Endodermal cell (in vitro differentiated cells): ENCODE measurements at places on chromosomes 2 and 18. TPM values are rescaled to one million over a fixed set of nuclear protein-coding genes. Genes with fewer than 3 reads are reported as not detected.

The GATA6 gene
- 148 and 158 TPM in 2 replicates for total RNA-seq

The CRYGD gene
- total RNA-seq: 2.2 and 3.3 TPM in 2 replicates

The CHRNG gene
- total RNA-seq: not detected in 2 replicates

The ALK gene
- 0.45 and 0.46 TPM in 2 replicates for total RNA-seq

The RSAD2 gene
- total RNA-seq: 0.35 to 0.42 TPM in 2 of 3 replicates, not detected in the other

The PLGLB2 gene
- total RNA-seq: 0.15 TPM in 1 of 3 replicates, not detected in the others

The APCDD1 gene
- 7.5 and 9.0 TPM in 2 replicates for total RNA-seq

The SMCHD1 gene
- total RNA-seq: 44.2 and 61.8 TPM in 2 replicates

The MRPL19 gene
- total RNA-seq: 71.2 to 81.3 TPM (median 77.6 TPM) in 3 replicates

The PAIP2B gene
- 28.8 to 33.9 TPM (median 29.6 TPM) in 3 replicates for total RNA-seq

The REG3G gene
- not detected in 2 replicates for total RNA-seq

The MOCOS gene
- total RNA-seq: 0.51 to 1.0 TPM (median 0.66 TPM) in 3 replicates

The ANKRD36 gene
- total RNA-seq: 39.9 to 44.8 TPM (median 41.1 TPM) in 3 replicates

The CHN1 gene
- 24.2 and 24.3 TPM in 2 replicates for total RNA-seq

DNA sequence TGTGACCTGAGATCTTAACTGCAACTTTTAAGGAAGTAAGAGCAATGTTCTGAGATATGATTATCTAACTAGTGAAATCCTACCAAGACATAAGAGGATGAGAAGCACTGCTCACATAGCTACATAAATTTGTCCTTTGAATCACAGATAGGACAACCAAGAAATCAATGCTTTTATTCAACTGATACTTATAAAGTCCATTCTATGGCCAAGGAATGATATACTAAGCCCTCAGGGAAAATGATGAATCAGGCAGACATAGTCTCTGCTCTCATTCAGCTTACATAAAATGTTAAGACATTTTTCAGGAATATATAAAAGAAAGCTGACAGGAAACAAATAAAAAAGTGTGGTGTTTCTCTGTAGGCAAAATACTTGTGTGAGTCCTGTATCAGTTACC is 39.1 kb downstream of the PGAP1 start:
- DNase-seq: no peak

GRCh38 chr2:239535413-239536144 is 134.8 kb upstream of the HDAC4 start:
- DNase-seq: no peak

DNA sequence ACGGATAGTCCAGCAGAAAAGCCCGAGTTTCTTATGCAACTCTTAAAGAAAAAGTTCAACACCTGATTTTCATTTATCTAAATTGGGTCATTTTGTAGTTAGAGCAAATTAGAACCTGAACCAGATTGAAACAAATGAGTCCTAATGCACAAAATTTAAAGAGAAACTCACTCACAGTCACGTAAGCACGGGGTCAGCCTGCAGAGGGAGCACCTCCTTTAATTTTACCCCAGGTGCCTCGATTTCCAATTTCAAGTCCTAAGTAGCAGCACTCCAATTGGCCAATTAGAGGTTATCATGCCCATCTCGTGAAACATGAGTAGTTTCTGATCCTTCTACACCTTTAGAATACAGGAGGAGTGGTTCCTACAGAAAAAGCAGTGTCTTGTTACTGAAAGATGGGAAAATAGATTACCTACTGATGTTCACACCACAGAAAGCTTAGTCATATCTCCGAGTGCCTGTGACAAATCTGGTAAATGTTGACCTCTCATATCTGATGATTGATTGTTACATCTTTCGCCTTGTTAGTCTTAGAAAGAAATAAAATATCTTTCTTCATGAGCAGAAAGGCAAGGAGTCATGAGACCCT is 1929.8 kb upstream of the LRRTM1 start:
- peak; percentile 37 for DNase-seq

DNA sequence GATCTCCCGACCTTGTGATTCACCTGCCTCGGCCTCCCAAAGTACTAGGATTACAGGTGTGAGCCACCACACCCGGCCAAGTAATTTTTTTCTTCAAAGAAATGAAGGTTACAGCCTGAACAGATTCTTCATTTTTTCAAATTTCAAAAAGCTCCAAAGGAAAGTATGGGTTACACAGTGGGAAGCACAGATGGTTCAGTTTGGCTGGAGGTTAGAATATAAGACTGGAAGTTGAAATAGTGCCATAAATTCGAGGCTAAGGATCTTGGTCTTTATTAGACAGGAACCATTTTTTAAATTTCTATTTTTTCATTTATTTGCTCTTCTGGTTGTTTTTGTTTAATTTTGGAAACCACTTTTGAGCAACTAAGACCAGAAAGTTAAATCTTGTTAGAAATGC is 120.0 kb downstream of the STK39 start:
- no peak for DNase-seq

DNA sequence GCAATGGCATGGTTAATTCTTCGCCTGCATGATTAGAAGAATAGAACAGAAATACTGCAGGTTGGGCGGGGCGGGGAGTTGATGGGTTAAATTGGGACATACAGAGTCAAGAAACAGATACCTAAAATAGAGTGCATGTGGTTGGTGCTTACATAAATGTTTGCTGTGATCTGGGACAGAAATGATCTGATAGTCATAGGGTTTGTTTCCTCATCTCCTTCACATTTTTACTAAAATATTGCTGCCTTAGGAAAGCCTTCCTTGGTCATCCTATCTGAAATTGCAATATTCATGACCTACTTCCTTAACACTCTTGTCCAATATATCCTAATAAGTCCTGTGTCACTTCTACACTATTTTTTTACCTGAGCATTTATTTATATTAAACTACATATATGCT is 163.9 kb downstream of the TMEFF2 start:
- DNase-seq: no peak

GRCh38 chr2:10738192-10738591 is 16.8 kb downstream of the ATP6V1C2 start:
- DNase-seq: no peak

DNA sequence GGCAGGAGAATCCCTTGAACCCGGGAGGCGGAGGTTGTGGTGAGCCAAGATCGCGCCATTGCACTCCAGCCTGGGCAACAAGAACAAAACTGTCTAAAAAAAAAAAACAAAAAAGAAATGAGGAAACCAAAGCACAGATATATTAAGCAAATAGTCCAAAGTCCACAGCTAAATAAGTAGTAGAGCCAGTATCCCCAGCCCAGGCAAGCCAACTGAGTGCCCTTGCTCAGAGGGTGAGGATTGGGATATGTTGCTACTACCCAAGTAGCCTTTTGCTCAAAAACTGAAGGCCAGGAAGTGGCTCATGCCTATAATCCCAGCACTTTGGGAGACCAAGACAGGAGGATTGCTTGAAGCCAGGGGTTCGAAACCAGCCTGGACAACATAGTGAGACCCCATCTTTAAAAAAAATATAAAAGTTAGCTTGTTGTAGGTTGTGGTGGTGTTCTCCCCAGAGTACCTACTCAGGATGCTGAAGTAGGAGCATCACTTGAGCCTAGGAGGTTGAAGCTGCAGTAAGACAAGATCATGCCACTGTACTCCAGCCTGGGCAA is 5.4 kb downstream of the CFAP36 start:
- DNase-seq: no peak

DNA sequence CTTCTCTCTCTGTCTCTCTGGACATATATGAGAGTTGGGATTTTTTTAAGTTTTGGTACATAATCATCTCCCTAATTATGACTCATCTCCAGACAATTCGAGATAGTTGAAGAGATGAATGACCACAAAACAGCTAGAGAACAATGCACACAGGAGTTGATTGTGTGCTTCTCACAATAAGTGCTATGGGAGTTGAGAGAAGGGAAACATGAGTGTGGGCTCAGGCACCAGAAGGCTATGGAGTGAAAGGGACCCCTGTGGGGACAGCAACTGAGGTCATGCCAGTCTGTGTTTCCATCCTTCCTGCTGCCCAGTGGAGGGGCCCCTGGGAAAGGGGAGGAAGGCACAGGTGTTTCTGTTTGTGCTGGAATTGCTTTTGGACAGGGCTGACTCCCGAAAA is 6.5 kb upstream of the YWHAQ start:
- DNase-seq: peak; percentile 50

- DNase-seq: no peak
Measured at GRCh38 chr2:239267288-239267951, 133.4 kb downstream of the HDAC4 start.

DNA sequence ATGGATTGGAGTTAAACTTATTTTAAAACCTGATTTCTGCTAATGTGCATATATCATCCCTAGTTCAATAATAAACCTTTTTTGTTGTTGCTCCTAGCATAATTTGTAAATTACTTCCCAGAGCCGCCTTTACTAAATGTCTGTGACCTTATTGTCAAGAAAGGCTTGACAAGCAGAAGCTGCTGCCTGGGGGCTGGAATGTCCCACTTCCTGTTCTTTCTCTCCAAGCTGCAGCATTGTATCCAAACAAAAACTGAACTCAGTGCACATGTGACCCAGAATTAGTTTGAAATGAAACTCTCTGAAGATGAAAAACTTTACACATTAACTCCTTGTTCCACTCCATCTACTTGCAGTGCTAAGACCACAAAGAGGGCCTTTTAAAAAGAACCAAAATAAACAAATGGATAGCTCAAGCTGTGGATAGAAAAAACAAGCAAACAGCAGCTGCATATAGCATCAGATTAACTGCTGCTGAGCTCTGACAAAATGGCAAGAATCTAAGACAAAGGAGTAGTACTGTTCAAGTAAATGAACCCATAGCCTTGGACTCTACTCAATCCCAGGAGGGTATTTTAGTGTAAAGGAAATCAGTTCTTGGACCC is 99.8 kb upstream of the NEUROD1 start:
- DNase-seq: no peak

- DNase-seq: no peak
Measured at GRCh38 chr18:43751203-43751602, 473.9 kb upstream of the SYT4 start.

DNA sequence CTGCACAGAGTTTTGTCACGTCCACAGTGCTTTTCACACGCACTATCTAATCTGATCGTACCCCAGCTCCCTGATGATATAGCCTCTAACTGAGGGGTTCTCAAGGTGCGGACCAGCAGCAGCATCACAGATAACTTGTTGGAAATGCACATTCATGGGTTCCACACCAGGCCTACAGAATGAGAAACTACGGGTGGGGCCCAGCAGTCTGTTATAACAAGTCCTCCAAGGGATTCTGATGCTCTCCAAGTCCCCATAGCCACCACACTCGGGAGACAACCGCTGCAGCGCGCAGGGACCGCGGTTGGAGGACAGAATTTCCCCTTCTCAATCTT is 745 bp upstream of the BZW1 start:
- DNase-seq: no peak

GRCh38 chr2:64329848-64330247 is 124.1 kb upstream of the LGALSL start:
- no peak for DNase-seq

- no peak for DNase-seq
Measured at GRCh38 chr2:199690225-199690624, 160.8 kb downstream of the FTCDNL1 start.

GRCh38 chr2:217805668-217806481 is 196.9 kb downstream of the TNS1 start:
- DNase-seq: no peak

DNA sequence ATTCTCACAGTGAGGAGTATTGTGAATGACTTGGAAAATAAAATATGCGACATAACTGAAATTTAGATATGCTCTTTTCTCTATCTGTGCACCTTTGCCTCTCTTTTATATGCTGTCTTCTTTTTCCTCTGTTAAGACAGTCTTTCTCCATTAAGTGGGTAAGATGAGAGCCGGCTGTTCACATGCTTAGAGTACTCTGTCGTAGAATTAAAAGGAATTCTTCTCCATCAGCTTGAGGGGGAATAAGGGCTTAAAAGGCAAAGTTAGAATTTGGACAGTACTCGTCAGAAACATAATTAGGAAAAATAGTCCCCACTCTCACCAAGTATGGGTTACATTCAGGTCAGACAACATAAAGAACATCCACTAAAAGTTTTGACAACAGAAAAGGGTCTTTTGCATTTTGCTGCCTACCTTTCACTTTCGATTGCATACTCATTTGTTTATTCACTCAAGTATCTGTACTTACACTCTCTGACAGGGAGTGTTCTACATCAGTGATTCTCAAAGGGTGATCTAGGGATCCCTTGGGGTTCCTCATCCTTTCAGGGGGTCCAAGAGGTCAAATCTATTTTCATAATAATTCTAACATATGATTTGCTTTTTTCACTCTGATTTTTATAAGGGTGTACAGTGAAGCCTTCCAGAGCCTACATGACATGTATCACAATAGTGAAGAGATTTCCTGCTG is 48.0 kb downstream of the ARHGAP15 start:
- no peak for DNase-seq

DNA sequence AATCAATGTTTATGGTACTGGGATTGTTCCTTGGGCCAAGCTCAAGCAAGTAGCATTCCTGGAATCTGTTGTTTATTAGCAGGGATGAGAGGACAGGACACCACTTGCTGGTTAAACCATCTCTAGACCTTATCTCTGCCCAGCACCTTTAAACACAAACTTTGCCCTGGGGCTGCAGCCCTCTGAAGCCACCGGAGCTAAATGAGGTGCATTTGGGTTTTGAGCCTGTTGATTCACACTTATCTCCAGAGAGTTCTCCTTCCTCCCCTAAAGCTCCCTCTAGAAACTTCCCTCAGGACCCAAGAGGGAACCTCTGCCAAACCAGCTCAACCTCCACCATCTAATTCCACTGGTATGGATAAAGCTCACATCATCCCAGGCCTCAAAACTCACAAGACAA is 94.8 kb upstream of the EPAS1 start:
- no peak for DNase-seq

GRCh38 chr2:17867133-17867532 is 11.3 kb upstream of the KCNS3 start:
- DNase-seq: no peak

- no peak for DNase-seq
Measured at GRCh38 chr2:205017912-205018311, 472.6 kb downstream of the PARD3B start.

DNA sequence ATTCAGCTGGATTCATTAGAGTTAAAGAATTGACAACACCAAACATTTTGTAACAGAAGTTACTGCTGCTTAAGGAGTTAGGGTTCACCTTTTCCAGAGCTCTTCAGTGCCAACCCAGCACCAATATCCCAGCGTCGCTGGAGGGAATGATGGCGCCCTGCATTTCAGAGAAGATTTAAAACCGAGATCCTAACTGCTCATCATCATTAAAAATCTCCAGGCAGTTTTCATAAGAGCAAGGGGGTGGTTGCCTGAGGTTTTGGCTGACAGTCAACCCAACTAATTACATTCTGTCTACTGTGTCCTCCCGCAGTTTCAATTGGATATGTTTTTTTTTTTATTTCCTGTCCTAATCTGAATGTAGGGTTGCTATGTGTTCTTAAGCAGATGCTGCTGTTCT is 509.6 kb upstream of the TCF4 start:
- DNase-seq: no peak

- DNase-seq: no peak
Measured at GRCh38 chr2:173048897-173049661, 26.6 kb upstream of the MAP3K20 start.

- DNase-seq: no peak
Measured at GRCh38 chr2:159715451-159715850, 3.1 kb downstream of the MARCHF7 start.

DNA sequence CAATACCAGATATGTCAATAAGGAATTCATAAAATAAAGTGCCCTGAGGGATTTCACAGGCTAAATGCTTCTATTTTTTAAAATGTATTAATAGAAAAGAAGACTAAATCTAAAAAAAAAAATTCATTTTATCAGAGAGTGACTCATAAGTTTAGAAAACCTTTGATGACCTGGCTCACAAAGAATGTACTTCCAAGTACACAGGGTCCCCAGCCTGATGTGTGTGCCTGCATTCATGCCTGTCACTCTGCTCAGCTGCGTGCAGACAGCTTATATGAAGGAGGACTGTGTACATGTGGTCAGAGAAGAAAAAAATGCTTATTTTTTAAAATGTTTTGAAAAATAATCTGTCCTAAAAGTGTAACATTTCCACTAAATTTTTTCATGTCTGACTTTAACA is 3.0 kb upstream of the CPS1 start:
- no peak for DNase-seq

GRCh38 chr18:361941-362310 is 94.1 kb upstream of the THOC1 start:
- no peak for DNase-seq
